PC-9 (cell line): ENCODE measurements at places on chromosomes 5 and 9. TPM values are rescaled to one million over a fixed set of nuclear protein-coding genes. Genes with fewer than 3 reads are reported as not detected.

GRCh38 chr9:113563826-113564497 lies 100.4 kb downstream of the RGS3 start:
- no peaks in the 10 kb centered on the region for H3K36me3 ChIP-seq
- peaks cover 23% of the 10 kb centered on the region for H3K4me1 ChIP-seq
- H3K27ac ChIP-seq: 0 out of 2 replicates have a peak overlapping the region, but pooled peaks have one; percentile 90
- DNase-seq: no peak
- no peaks in the 10 kb centered on the region for H3K27me3 ChIP-seq
- no peak overlapping the region for H3K4me3 ChIP-seq

GRCh38 chr5:38780316-38780715 lies 65.5 kb upstream of the OSMR start:
- DNase-seq: no peak
- no peak overlapping the region for H3K27ac ChIP-seq
- H3K4me3 ChIP-seq: no peak overlapping the region
- H3K4me1 ChIP-seq: peaks cover 16% of the 10 kb centered on the region
- peaks cover 24% of the 10 kb centered on the region; the same call in 1 of the 2 replicates for H3K27me3 ChIP-seq

- H3K36me3 ChIP-seq: no peaks in the 10 kb centered on the region
- no peak overlapping the region for H3K4me3 ChIP-seq
- H3K4me1 ChIP-seq: no peaks in the 10 kb centered on the region
- peaks cover 12% of the 10 kb centered on the region; the same call in 1 of the 2 replicates for H3K27me3 ChIP-seq
- H3K27ac ChIP-seq: no peak overlapping the region
- peak; percentile 87 for DNase-seq
Observed at GRCh38 chr5:139774980-139775661, 20.5 kb upstream of the PSD2 start.

- H3K4me1 ChIP-seq: no peaks in the 10 kb centered on the region
- no peaks in the 10 kb centered on the region for H3K36me3 ChIP-seq
- no peak overlapping the region for H3K27ac ChIP-seq
- no peak overlapping the region for H3K4me3 ChIP-seq
- DNase-seq: no peak
Observed at GRCh38 chr9:133998915-133999595, 6.9 kb upstream of the VAV2 start.

TNC gene
- 1.1 and 1.9 TPM in 2 replicates for total RNA-seq

GRCh38 chr9:113593682-113594281 lies 130.3 kb downstream of the RGS3 start:
- H3K4me3 ChIP-seq: no peak overlapping the region
- no peak overlapping the region for H3K27ac ChIP-seq
- DNase-seq: no peak
- H3K36me3 ChIP-seq: no peaks in the 10 kb centered on the region

DNA sequence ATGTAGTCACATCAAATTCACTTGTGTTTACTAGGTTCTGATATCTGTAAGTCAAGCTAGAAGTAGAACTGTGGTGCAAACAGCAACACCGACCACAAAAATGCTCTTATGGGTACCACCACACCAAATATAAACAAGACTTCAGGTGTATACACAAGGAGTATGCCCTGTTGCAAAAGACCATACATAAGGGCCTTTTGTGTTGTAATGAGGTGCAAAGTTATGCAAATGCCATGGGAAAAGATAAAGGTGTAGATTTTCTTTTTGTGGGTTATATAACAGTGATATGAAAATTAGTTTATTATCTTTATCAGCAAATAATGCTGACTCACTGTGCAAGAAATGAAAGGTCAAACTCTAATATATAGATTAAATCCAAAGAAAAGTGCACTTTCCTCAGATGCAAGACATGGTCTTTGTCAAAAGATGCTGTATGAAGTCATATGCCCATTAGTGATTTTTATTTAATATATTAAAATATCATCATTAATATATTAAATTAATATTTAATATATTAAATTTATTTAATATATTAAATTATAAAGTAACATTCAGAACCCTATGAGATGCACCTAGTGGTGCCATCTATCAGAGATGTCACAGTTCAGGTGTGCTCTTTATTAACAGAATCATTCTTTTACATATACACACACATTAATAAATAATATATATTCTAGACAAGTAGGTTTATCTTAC lies 26.7 kb upstream of the ALDH1A1 start:
- no peak overlapping the region for H3K4me3 ChIP-seq
- H3K27ac ChIP-seq: no peak overlapping the region; the same call in 1 of the 2 replicates
- peaks cover 9% of the 10 kb centered on the region for H3K4me1 ChIP-seq
- peak; percentile 82 for DNase-seq
- H3K27me3 ChIP-seq: no peaks in the 10 kb centered on the region

DNA sequence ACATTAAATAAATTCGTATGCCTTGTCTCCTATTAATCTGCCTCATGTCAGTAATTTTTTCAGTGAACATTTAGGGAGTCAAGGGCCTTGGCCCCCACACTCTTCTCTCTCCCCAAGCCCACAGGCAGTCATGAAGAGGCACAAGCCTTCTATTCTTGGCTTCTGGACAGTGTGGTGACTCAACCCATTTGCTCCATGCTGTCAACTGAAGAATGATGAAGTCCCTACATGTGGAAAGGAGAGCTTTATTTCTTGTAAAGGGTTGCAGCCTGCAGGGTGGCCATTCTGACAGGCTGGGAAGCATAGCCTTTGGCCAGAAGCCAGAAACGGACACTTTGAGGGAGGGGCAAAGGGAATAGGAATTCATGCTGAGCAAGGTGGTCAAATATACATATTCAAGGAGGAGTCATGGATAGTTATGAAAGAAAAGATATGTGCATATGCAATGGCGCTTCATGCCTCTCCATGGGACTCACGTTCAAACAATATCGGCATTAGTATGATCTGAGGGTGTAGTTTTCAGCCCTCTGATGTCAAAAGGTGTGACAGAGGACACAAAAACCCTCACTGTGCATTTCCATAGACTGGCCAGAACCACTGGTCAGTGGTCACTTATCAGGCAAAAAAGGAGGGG lies 31.3 kb downstream of the ANKRA2 start:
- DNase-seq: no peak
- no peaks in the 10 kb centered on the region for H3K27me3 ChIP-seq
- H3K4me3 ChIP-seq: no peak overlapping the region

GRCh38 chr5:32129074-32129598 lies 45.0 kb downstream of the GOLPH3 start:
- DNase-seq: no peak
- H3K27me3 ChIP-seq: no peaks in the 10 kb centered on the region
- H3K36me3 ChIP-seq: peaks cover 28% of the 10 kb centered on the region
- no peak overlapping the region for H3K4me3 ChIP-seq

F2RL2 gene
- total RNA-seq: 1.5 and 3.5 TPM in 2 replicates

NPR3 gene
- 2.2 and 4.1 TPM in 2 replicates for total RNA-seq

DBH gene
- total RNA-seq: not detected in 2 replicates

DNA sequence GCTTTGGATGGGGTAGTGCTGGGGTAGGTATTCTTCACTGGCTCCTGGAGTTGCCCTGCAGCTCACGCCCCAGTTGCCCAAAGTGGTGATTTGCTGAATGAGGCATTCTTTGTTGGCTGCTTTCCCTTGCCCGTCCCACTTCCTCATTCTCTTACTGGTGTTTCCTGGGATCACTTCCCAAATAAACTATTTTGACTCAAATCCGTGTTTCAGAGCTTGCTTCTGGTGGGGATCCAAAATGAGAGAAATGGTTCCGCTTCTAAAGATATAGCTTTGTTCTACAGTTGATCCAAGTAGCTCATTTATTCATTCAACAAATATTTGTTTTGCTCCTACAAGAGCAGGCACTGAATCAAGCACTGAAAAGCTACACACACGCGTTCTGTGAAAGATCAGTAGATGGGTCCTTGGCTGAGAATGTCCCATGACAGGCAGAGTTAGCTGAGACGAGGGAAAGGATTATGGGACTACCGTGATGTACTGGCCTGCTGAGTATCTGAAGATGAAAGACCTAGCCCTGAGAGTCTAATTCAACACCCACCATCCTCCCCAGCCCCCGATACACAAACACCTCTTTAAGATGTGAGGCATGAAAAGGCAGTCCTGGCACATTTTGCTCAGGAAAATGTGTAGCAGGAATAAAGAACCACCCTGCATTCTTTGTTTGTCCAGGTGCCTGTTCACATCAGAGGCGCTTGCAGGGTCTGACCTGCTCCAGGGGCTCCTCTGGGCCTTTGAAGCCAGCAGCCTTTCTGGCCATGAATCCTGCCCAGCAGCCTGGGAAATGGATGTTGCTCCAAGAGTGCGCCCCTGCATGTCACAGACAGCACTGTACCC lies 143.1 kb upstream of the RANBP3L start:
- H3K27ac ChIP-seq: no peak overlapping the region
- no peaks in the 10 kb centered on the region for H3K36me3 ChIP-seq
- no peak overlapping the region for H3K4me3 ChIP-seq
- DNase-seq: no peak
- no peaks in the 10 kb centered on the region for H3K27me3 ChIP-seq

GRCh38 chr5:133384120-133384855 lies 228.1 kb downstream of the FSTL4 start:
- no peak for DNase-seq
- H3K27ac ChIP-seq: no peak overlapping the region
- no peak overlapping the region for H3K4me3 ChIP-seq
- H3K4me1 ChIP-seq: no peaks in the 10 kb centered on the region
- H3K27me3 ChIP-seq: no peaks in the 10 kb centered on the region

- no peak overlapping the region for H3K4me3 ChIP-seq
- H3K27me3 ChIP-seq: no peaks in the 10 kb centered on the region
- DNase-seq: no peak
- no peak overlapping the region for H3K27ac ChIP-seq
Observed at GRCh38 chr5:38468202-38468673, 88.2 kb downstream of the LIFR start.

TMEM174 gene
- not detected in 2 replicates for total RNA-seq

DNA sequence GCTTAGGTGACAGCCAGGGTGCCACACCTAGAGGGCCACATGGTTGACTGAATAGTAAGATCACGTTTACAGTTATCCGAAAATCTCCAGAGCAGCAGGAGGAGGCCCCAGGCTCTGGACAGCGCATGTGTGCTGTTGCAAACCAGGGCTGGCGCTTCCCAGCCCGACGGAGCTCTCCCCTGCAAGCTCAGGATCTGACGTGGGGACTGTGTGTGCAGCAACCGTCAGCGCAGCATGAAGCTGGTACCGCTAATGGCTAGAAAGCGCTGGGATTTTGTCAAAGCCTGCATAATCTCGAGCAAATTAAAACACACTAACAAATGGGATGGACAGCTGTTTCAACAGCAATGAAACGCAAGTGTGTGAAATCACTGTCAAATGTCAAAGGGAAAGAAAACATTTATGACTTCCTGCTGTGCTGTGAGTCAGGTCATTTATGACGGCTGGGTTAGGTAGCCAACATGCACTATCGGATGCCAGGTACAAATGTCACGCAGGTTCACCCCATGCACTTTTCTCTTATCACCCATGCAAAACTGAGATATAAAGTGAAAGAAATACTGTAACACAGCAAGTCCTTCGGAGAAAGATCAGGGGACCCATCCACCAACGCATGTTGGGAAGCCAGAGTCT lies 7.5 kb downstream of the SURF4 start:
- H3K27ac ChIP-seq: no peak overlapping the region
- no peak for DNase-seq
- peaks cover 37% of the 10 kb centered on the region for H3K36me3 ChIP-seq
- no peak overlapping the region for H3K4me3 ChIP-seq

IL4 gene
- total RNA-seq: not detected in 2 replicates

SMAD5 gene
- total RNA-seq: 50.6 and 58.2 TPM in 2 replicates

GRCh38 chr9:4596165-4596922 lies 65.8 kb upstream of the PLPP6 start:
- no peaks in the 10 kb centered on the region for H3K27me3 ChIP-seq
- H3K4me1 ChIP-seq: no peaks in the 10 kb centered on the region
- no peaks in the 10 kb centered on the region for H3K36me3 ChIP-seq
- DNase-seq: no peak
- H3K4me3 ChIP-seq: no peak overlapping the region

MEIKIN gene
- not detected in 2 replicates for total RNA-seq

- H3K4me1 ChIP-seq: no peaks in the 10 kb centered on the region
- DNase-seq: no peak
- no peaks in the 10 kb centered on the region for H3K36me3 ChIP-seq
- H3K27ac ChIP-seq: no peak overlapping the region
- H3K27me3 ChIP-seq: peaks cover 15% of the 10 kb centered on the region; the same call in 1 of the 2 replicates
- H3K4me3 ChIP-seq: no peak overlapping the region
Observed at GRCh38 chr5:38743562-38743961, 102.2 kb upstream of the OSMR start.

- no peak overlapping the region for H3K27ac ChIP-seq
- no peak for DNase-seq
- H3K36me3 ChIP-seq: no peaks in the 10 kb centered on the region
- no peaks in the 10 kb centered on the region for H3K27me3 ChIP-seq
- no peak overlapping the region for H3K4me3 ChIP-seq
Observed at GRCh38 chr9:10168241-10168640, 444.6 kb downstream of the PTPRD start.

DNA sequence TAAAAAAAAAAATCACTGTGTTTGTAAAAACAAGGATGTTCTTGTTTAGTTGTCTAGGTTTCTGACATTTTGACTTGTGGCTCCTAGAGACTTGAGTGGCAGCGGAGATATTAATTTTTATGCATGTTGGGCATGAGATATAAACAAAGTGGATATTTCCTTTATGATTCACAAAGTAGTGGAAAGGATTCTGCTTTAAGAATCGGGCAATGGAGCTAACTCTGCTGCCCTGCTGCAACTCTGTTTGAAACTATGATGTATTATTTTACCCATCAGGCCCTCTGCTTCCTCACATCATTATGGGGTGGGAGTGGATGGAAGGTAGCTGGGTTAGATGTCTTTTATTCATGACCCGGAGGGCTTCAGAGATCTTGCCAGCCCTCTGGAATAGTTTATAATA lies 94.1 kb upstream of the CD180 start:
- no peak for DNase-seq
- H3K27ac ChIP-seq: no peak overlapping the region
- no peaks in the 10 kb centered on the region for H3K36me3 ChIP-seq
- no peaks in the 10 kb centered on the region for H3K4me1 ChIP-seq
- H3K4me3 ChIP-seq: no peak overlapping the region
